ENCODE measurements at places on chromosomes 4 and X.

- no peak for DNase-seq
Measured at GRCh38 chr4:154464654-154465053, 26.9 kb downstream of the DCHS2 start.

GRCh38 chrX:23066588-23067281 lies 67.0 kb downstream of the DDX53 start:
- DNase-seq: no peak

DNA sequence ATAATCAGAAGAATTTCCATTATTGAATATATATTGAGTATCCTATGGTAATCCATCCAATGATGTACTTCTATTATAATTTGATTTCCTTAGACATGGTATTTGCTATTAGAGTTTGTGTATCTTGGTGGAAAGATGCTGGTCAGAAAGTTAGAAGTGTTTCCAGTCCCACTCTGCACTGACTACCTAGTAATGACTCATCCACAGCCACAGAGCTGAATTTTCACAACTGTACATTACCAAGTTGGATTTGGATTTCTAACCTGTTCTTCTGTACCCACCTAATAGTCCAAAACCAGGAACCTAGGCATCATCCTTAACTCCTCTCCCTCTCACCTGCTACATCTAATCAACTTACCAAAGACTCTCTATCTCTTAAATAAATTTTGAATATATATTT lies 145.4 kb downstream of the REELD1 start:
- no peak for DNase-seq

- no peak for DNase-seq
Measured at GRCh38 chr4:2064276-2064991, 5.3 kb downstream of the NAT8L start.

- no peak for DNase-seq
Measured at GRCh38 chr4:149065753-149066152, 623.5 kb upstream of the NR3C2 start.

DNA sequence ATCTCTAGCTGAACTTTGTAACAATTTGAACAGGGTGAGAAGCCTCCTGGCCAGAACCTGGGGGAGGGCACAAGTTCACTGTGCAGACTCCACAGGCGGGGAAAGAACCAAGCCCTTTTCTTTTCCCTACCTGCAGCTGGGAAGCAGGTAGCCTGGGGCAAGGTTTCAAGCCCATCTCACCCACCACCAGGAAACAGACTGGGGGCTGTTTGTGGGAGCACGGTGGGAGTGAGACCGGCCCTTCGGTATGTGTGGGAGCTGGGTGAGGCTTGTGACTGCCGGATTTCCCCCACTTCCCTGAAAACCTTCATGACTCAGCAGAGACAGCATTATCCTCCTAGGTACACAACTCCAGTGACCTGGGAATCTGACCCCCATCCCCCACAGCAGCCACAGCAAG lies 211.7 kb downstream of the ZNF674 start:
- no peak for DNase-seq
